ENCODE measurements at places on chromosomes 13 and 19.
A peak's percentile ranks its signal among the peaks of the same experiment; 100 is the strongest.

DNA sequence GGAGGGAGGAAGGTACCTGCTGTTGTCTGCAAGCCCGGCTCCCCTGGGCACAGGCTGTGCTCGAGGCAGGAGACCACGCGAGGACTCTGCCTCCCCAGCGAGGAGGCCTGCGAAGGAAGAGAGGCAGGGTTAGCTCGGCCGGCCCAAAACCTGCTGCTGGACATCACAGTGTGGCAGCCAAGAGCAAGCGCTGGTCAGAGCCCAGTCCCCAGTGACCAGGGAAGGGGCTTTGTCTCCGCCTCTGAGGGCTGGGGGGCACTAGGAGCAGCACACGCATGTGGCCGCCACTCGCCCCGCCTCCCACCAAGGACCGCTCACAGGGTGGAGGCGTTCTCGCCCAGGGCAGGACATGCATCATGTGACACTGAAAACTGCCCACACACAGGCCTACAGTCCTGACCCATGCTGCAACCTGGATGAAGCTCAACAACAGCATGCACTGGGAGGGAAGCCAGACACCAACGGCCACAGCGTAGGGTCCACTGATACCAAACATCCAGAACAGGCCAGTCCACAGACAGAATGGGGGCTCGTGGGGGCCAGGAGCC, 8.5 kb downstream of the MIER2 start:
- no peak for DNase-seq
- no peak overlapping the region for H3K4me3 ChIP-seq
- peaks cover 32% of the 10 kb centered on the region for H3K36me3 ChIP-seq
- no peaks in the 10 kb centered on the region for H3K27me3 ChIP-seq
- no peak overlapping the region for H3K27ac ChIP-seq

GRCh38 chr19:43519436-43520088, 7.4 kb downstream of the ETHE1 start:
- no peaks in the 10 kb centered on the region for H3K4me1 ChIP-seq
- no peak overlapping the region for H3K4me3 ChIP-seq
- peak; percentile 87 for DNase-seq
- H3K36me3 ChIP-seq, result no peaks in the 10 kb centered on the region
- H3K27ac ChIP-seq, result no peak overlapping the region

DNA sequence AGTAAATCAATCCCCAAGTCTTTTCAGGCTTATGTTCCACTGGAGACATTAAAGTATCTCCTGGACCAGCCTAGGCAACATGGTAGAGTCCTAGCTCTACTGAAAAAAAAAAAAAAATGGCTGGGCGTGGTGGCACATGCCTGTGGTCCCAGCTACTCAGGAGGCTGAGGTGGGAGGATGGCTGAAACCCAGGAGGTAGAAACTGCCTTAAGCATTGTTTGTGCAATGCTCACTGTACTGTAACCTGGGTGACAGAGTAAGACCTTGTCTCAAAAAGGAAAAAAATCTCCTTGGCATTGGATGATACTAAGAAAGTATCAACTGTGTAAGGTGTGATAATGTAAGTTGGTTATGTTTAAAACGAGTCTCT, 8.8 kb downstream of the KLK8 start:
- H3K4me3 ChIP-seq, result no peak overlapping the region
- no peak for DNase-seq
- no peaks in the 10 kb centered on the region for H3K36me3 ChIP-seq
- no peak overlapping the region for H3K27ac ChIP-seq
- H3K4me1 ChIP-seq, result no peaks in the 10 kb centered on the region
- peaks cover 13% of the 10 kb centered on the region for H3K27me3 ChIP-seq

DNA sequence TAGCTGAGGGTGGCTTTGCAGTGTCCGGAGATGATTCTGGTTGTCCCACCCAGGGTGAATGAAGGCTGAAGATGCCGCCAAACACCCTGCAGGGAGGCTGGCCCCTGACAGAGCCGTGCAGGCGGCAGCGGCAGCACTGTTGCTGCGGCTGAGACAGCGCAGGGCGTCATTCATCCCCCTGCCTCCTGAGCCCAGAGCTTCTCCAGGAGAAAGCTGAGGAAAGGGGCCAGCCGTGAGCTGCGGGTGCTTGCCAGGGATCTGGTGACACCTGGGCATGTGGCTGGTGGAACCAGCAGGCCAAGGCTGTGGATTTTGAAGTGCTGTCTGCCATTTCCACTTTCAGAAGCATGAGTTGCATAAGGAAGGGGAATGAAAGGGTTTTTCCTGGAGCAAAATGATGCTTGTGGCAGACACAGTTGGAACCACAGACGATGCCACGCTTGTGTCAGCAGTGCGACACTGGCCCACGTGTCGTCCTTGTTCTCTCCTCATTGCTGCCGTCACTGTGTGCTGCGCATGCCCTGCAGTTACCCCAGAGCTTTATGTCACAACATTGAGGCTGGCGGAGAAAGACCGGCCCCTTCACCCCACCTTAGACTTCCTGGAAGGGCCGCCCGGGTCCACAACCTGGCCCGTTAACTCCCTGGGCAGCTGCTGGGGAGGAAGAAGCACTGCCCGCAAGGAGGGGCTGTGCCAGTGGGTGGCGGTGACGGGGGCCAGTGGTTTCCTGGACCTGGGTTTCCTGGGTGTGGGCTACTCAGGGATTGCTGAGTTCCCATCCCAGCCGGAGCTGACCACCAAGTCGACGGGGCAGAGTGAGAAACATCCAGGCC, 22.7 kb downstream of the TFDP1 start:
- H3K4me3 ChIP-seq, result no peak overlapping the region
- no peaks in the 10 kb centered on the region for H3K27me3 ChIP-seq
- no peak for DNase-seq

GRCh38 chr13:45773944-45774343, 71.8 kb downstream of the CBY2 start:
- no peaks in the 10 kb centered on the region for H3K36me3 ChIP-seq
- H3K27ac ChIP-seq, result no peak overlapping the region
- H3K27me3 ChIP-seq, result no peaks in the 10 kb centered on the region

- H3K27me3 ChIP-seq, result no peaks in the 10 kb centered on the region
- no peak overlapping the region for H3K27ac ChIP-seq
- H3K36me3 ChIP-seq, result peaks cover 16% of the 10 kb centered on the region
Observed at GRCh38 chr19:18594096-18594823, 5.7 kb downstream of the REX1BD start.

GRCh38 chr13:73210218-73210883, 151.5 kb downstream of the KLF5 start:
- no peak overlapping the region for H3K4me3 ChIP-seq
- no peaks in the 10 kb centered on the region for H3K27me3 ChIP-seq
- no peak for DNase-seq
- no peaks in the 10 kb centered on the region for H3K36me3 ChIP-seq
- no peak overlapping the region for H3K27ac ChIP-seq

GRCh38 chr19:48284896-48285295, 15.0 kb downstream of the ZNF114 start:
- no peaks in the 10 kb centered on the region for H3K4me1 ChIP-seq
- H3K27me3 ChIP-seq, result no peaks in the 10 kb centered on the region
- no peak overlapping the region for H3K27ac ChIP-seq
- no peak overlapping the region for H3K4me3 ChIP-seq
- H3K36me3 ChIP-seq, result no peaks in the 10 kb centered on the region
- no peak for DNase-seq

- H3K27ac ChIP-seq, result no peak overlapping the region
- peaks cover 6% of the 10 kb centered on the region for H3K4me1 ChIP-seq
- H3K4me3 ChIP-seq, result peak overlapping the region; percentile 47
Observed at GRCh38 chr19:12847159-12848139, 9.1 kb downstream of the MAST1 start.

DNA sequence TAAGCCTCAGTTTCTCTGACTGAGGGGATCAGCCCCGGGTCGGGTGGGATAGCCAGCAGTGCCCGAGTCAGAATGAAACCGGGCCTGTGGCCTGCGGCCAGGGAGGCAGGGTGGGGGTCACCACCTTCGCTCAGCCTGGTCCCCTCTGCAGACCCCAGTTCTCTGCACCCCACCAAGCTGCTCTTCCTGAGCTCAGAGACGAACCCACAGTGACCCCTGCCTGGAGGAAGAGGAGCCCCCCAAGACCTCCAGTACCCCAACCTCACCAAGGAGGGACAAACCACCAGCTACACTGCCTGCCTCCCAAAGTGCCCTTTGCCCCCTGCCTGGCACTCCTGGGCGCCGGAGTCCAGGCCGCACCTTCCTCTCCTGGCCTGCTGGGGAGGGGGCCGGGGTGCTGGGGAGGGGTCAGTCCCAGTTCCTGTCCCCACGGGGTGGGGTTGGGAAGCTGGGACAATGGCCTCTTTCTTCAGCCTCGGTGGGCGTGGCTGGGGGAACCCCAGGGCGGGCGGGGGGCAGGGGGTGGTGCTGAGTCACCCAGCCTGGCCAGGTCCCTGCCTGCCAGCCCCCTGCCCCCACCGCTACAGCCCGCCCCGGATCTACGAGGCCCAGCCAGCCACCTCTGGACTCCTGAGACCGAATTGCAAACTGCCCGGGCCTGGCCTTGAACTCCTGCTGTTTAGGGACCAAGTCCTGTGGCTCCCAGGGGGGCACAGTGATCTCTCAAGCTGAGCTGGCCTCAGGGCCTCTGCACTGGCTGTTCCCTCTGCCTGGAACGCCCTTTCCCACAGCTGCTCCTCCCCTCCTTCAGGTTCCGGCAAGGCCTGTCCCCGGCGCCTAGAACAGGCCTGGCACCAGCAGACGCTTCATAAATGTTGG, 14.3 kb downstream of the ZBTB7A start:
- H3K27ac ChIP-seq, result peak overlapping the region; percentile 69
- peaks cover 34% of the 10 kb centered on the region for H3K4me1 ChIP-seq
- H3K36me3 ChIP-seq, result peaks cover 52% of the 10 kb centered on the region
- peak overlapping the region; percentile 46 for H3K4me3 ChIP-seq
- peak; percentile 66 for DNase-seq
- H3K27me3 ChIP-seq, result no peaks in the 10 kb centered on the region

GRCh38 chr19:44684892-44685863, 13.8 kb upstream of the CEACAM16 start:
- H3K27me3 ChIP-seq, result no peaks in the 10 kb centered on the region
- H3K27ac ChIP-seq, result no peak overlapping the region
- peaks cover 39% of the 10 kb centered on the region for H3K36me3 ChIP-seq
- no peak for DNase-seq
- H3K4me3 ChIP-seq, result no peak overlapping the region
- no peaks in the 10 kb centered on the region for H3K4me1 ChIP-seq

- H3K27ac ChIP-seq, result no peak overlapping the region
- H3K4me3 ChIP-seq, result no peak overlapping the region
- no peak for DNase-seq
- H3K27me3 ChIP-seq, result no peaks in the 10 kb centered on the region
- no peaks in the 10 kb centered on the region for H3K4me1 ChIP-seq
Observed at GRCh38 chr13:49464085-49464484, 20.0 kb downstream of the SETDB2 start.

GRCh38 chr19:39946532-39946931, 12.1 kb upstream of the FCGBP start:
- peaks cover 16% of the 10 kb centered on the region for H3K27me3 ChIP-seq
- DNase-seq, result no peak
- no peak overlapping the region for H3K4me3 ChIP-seq
- H3K4me1 ChIP-seq, result no peaks in the 10 kb centered on the region
- no peak overlapping the region for H3K27ac ChIP-seq

GRCh38 chr19:7545904-7546303, 10.4 kb downstream of the PNPLA6 start:
- peaks cover 58% of the 10 kb centered on the region for H3K36me3 ChIP-seq
- no peak for DNase-seq
- no peaks in the 10 kb centered on the region for H3K27me3 ChIP-seq
- H3K27ac ChIP-seq, result no peak overlapping the region

- H3K27me3 ChIP-seq, result no peaks in the 10 kb centered on the region
- DNase-seq, result peak; percentile 86
- no peaks in the 10 kb centered on the region for H3K36me3 ChIP-seq
- H3K4me1 ChIP-seq, result peaks cover 5% of the 10 kb centered on the region
- no peak overlapping the region for H3K27ac ChIP-seq
Observed at GRCh38 chr19:17680230-17680722, 7.9 kb downstream of the UNC13A start.

- peak overlapping the region; percentile 75 for H3K4me3 ChIP-seq
- DNase-seq, result peak; percentile 68
- no peaks in the 10 kb centered on the region for H3K36me3 ChIP-seq
- H3K4me1 ChIP-seq, result peaks cover 9% of the 10 kb centered on the region
- peak overlapping the region; percentile 65 for H3K27ac ChIP-seq
Observed at GRCh38 chr13:98143157-98143553, 261 bp downstream of the FARP1 start.

- no peak overlapping the region for H3K4me3 ChIP-seq
- H3K36me3 ChIP-seq, result no peaks in the 10 kb centered on the region
- no peaks in the 10 kb centered on the region for H3K4me1 ChIP-seq
- H3K27ac ChIP-seq, result no peak overlapping the region
Observed at GRCh38 chr13:29195456-29195855, 375.3 kb downstream of the MTUS2 start.

DNA sequence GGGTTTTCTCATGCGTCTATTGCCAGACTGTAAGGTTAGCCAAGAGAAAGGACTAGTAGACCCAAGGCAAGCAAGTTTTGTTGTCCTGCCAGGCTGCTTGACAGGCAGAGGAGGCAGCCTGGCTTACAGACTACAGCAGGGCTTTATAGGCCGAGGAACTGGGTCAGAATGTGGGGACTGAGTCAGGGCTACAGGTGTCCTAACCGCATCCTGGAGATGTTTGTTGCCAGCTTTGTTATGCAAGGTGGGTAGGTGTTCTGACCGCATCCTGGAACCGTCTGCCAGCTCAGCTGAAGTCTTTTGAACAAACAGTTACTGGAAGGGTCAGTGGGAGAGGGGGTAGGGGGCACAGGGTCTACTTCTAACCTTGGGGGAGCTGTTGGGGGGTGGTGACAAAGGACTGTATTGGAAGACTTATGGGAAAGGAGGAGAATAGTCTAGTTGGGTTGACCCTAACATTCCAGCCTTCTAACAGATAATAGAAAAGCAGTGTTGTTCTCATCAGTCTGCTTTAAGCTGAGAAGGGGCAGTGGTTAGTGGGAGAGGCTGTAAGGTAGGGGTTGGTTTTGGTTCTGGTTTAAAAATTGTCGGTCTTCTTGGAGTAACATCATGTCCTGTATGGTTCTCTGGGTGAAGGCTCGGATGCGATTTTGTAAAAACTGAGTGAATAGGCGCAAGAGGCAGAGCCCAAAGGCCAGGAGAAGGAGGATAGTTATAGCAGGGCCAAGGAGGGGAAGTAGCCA, 913.8 kb upstream of the SLITRK5 start:
- no peaks in the 10 kb centered on the region for H3K27me3 ChIP-seq
- no peaks in the 10 kb centered on the region for H3K36me3 ChIP-seq
- no peak overlapping the region for H3K4me3 ChIP-seq
- DNase-seq, result no peak

DNA sequence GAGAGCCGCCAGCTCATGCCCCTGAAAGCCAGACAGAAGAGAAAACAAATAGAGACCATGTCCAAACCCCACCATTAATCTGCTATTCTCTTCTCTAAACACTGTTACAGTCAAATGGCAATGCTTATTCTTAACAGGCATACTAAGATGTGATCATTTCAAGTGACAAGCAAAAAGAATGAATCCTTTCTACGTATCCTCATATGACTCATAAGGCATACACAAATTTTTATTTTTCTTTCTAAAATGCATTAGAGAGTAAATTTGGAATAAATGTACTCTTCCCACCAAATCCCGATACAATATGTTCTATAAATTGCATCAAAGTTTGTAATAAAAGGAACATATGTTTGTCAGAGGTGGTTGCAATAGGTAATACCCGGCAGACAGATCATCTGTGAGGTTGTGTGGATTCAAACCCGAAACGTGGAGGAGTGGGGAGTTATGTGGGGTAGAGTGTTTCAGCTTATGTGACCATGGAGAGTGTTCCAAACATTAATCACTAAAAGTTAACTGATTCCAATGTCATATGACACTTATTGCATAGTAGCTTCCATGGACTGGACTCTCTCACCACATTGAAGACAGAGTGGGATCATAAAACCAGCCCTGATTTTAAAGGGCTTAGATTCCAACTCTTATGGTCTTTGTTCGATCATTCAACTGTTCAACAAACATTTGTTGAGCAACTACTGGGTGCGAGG, 213.1 kb downstream of the DCLK1 start:
- no peaks in the 10 kb centered on the region for H3K36me3 ChIP-seq
- H3K27me3 ChIP-seq, result no peaks in the 10 kb centered on the region
- H3K4me1 ChIP-seq, result no peaks in the 10 kb centered on the region
- no peak overlapping the region for H3K27ac ChIP-seq
- no peak for DNase-seq
- no peak overlapping the region for H3K4me3 ChIP-seq
